ENCODE measurements at places on chromosomes 16 and 17.

- DNase-seq, result no peak
Observed at GRCh38 chr17:49993423-49994060, 1.5 kb downstream of the DLX3 start.

GRCh38 chr16:10862438-10862837 lies 14.6 kb upstream of the CIITA start:
- no peak for DNase-seq

- DNase-seq, result no peak
Observed at GRCh38 chr17:4045487-4045886, 81.2 kb upstream of the ATP2A3 start.

DNA sequence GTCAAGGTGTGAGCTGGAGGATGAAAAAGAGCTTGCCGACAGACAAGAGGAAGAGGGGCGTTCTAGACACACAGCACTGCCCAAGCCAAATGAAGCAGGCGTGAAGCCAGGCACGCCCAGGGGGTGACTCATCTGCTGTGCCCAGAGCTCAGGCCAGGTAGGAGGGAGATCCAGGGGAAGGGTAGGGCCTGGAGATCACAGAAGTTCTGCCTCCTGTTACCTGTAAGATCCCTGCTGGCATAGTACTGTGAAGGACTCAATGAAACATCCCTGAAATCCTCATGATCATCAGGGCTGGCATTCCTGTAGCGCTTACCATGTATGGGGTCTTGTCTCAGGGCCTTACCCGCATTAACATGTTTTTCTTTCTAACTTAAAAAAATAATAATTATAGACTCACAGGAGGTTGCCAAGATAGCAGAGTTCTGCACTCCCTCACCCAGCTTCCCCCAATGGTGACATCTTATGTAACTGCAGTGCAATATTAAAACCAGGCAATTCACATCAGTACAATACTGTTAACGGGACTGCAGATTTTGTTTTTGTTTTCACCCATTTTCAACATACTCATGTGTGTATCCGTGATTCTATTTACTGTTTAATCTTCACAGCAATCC lies 158.6 kb downstream of the XYLT1 start:
- DNase-seq, result no peak

DNA sequence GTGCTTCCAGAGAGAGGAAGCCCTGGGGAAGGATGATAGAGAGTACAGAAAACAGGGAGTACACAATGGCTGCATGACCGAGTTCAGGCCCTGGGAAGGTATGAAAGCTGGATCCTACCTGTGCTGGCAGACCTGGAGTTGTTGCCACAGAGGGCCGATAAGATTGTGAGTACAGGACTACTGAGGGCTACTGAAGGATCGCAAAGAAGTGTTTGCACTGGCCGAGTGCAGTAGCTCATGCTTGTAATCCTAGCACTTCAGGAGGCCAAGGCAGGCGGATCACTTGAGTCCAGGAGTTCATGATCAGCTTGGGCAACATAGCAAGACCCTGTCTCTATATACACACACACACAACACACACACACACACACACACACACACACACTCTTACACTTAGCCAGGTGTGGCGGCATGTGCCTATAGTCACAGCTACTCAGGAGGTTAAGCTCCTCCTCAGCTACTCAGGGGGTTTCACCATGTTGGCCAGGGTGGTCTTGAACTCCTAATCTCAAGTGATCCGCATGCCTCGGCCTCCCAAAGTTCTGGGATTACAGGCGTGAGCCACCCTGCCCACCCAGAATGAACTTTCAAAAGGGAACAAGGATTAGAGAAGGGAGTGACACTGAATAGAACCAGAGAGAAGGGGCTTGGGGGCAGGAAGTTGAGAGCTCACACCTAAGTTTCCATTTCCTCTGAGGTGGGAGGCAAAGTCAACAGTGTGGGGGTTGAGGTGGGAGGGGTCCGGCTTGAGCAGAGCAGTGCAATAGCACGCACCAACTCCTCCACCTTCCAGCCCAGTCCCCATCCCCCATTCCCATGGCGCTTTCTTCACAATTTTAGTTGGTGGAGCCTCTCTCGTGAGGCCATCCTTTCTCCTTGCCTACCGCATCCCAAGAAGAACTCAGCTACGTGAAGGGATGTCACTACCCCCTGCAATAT lies 7.5 kb downstream of the SCIMP start:
- DNase-seq, result no peak

DNA sequence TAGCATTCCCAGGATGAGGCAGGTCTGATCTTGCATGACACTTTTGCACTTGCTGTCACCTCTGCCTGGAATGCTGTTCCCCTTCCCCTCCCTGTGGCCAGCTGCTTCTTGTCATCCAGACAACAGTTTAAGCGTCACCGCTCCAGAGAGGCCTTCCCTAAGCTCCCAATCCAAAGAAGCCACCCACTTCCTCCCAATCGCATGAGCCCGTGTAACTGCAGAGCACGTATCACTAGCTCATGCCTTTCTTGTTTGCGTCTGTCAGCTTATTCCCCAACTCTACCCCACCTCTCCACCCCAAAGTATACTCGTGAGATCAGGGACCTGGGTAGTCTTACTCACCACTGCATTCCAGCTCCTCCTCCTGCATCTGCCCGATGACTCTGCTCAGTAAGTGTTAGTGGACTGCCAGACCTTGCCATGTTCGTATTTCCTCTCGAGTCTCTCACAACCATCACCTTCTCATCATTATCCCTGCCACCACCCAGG lies 92.8 kb downstream of the GAS7 start:
- no peak for DNase-seq

DNA sequence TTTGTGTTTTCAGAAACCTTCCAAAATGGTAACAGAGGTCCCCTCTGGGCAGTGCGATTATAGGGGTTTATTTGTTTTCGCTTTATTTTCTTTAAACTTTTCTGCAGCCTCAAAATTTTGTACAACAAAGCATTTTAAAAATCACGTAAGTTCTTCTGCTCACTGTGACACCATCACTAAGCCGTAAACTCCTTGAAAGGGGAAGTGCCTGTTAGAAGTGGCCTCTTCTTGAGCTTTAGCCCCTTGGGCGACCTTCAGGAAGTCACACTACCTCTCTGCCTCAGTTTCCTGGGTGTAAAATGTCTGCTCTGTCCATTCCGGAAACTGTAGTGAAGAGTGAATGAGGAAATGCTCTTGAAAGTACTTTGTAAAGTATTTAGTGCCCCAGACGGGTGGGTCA lies 26.6 kb downstream of the ARHGAP27 start:
- DNase-seq, result no peak

DNA sequence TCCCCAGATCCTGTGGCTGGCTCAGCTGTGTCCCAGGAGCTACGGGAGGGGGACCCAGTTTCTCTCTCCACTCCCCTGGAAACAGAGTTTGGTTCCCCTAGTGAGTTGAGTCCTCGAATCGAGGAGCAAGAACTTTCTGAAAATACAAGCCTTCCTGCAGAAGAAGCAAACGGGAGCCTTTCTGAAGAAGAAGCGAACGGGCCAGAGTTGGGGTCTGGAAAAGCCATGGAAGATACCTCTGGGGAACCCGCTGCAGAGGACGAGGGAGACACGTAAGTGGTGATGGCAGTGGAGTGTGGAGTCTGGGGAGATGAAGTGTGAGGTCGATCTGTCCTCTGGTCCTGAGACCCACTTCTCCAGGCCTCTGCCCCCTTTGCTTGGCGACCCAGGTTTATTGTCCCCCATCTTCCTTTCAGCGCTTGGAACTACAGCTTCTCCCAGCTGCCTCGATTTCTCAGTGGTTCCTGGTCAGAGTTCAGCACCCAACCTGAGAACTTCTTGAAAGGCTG lies 585 bp downstream of the WRAP53 start:
- DNase-seq, result no peak

DNA sequence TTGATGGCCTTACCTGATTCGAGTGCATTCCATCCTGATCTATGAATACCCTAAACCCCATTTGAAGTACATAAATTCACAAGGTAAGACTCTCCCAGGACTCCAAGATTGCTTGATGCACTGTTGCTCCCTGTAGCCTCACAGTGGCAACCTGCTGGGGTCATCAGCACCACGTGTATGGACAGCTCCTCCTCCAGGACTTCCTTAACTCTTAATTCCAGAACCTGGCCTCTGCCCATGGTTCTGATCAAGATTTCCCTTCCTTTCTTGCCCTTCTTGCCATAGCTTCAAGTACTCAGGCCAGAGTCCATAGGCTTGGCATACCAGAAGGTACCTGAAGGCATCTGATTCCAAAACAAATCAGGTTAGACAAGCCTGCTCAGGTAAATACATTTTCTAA lies 34.0 kb upstream of the NLK start:
- no peak for DNase-seq

GRCh38 chr17:46167267-46167666 lies 26.0 kb downstream of the KANSL1 start:
- DNase-seq, result no peak

DNA sequence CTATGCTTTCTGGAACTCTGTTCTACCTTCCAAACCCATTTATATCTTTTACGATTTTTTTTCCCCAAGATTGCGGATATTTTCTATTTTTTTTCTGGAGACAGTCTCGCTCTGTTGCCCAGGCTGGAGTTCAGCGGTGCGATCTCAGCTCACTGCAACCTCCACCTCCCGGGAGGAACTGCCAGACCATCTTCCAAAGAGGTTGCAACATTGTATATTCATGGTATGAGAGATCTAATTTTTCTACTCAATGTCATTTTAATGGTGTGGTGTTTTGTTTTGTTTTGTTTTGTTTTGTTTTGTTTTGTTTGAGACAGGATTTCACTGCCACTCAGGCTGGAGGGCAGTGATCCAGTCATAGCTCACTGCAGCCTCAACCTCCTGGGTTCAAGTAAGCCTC lies 8.5 kb upstream of the BMERB1 start:
- no peak for DNase-seq

DNA sequence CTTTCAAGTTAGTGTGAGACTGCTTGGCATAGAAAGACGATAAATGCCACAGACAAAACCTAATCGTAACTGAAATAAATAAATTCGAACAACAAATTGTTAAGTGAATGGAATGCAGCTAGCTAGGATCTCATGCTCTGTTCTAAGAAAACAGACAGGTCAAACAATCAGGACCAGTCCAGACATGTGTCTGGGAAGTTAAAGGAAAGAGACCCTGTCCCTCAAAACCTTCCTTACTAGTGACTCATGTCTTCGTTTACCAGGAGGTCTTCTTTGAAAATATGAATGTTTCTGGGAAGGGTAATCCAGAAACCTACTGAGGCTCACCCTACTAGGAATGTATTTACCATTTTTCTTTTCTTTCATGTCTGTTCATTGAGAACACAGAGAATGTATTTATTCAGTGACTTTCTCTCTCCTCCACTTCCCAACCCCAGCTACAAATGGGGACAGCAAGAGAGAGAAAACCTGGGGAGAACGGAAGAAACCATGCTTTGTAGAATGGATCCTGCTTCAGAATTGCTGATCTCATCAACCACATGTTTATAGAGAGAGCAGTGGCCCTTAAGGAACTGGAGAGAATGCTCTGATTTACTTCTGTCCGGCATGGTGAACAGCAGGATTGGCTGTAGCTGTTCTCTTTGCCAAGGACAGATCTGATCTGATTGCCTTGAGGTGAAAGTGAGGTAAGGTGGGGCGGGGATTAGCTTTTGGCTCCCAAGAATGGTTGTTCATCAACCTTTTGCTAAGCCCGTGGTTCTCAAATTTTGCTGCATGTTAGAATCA lies 39.4 kb upstream of the DHX8 start:
- DNase-seq, result no peak

DNA sequence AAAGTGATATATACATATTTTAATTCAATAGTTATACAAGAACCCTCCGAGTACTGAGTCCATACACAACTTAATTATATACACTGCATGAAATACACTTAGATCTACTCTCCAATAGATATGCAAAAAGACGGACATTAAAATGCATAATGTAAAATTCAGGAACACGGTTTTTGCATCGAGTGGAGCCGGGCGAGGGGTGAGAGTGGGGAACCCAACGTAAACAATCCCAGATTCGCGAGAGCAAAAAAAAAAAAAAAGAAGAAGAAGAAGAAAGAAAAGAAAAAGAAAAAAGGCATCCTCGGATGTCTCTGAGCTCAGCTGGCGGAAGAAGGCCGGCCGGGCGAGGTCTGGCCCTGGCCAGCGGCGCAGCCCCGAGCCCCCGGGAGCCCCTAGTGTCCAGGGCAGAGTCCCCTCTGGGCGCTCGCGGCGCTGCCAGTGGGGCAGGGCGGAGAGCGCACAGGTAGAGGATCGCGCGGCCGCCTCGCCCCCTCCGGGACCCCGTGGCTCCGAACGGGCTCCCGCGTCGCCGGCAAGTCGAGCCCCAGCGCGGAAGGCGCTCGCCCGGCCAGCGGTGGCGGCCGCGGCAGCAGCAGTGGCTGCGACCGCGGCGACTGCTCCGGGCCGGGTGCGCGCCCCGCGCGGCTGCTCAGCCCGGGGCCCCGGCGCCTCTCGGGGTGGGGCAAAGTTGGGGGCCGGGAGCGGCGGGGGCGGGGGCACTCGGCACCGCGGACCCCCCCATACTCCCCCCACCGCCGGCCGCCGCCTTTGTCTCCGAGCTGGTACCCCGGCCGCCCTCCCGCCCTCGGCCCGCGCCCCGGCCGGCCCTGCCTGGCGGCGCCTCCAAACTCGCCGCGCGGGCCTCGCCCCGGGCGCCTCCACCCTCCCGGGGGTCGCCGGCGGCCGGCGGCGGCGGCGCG lies 9.6 kb upstream of the ZFHX3 start:
- DNase-seq, result no peak

- peak; percentile 35 for DNase-seq
Observed at GRCh38 chr17:57357392-57357784, 101.1 kb downstream of the MSI2 start.

DNA sequence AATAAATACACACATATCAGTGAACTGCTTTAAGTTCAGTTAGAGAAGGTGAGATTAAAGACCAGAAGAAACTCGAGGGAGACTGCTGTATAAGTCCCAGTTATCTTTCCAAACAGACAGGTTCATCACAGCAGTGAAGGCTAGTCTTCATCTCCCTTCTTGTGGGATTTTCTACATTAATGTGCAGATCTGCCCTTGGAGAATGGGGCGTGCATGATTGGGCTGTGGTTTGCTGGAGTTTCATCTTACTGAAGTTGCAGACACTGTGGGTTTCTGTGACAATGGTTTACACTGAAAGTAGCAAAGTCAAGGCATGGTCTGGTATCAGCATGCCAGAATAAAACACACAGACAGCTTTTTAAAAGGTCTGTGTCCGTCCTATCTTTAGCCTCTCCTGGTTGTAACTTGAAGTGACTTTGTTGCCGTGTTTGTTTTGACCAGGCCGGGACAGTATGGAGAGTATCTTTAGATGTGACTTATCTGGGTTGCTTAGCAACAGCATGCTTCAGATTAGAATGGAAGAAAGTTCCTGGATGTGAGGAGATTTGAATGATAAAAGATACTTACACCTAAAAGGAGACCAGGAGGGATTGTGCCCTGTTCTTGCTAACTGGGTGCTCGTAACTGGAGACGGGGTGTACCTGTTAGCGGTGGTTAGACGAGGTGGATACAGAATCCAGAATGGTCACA lies 16.1 kb downstream of the NAA60 start:
- no peak for DNase-seq
